NCI-H2227 treated with DMSO at 0.1 percent for 48 hours (cell line): ENCODE measurements at places on chromosomes 2 and 18.
A peak's percentile ranks its signal among the peaks of the same experiment; 100 is the strongest.

DNA sequence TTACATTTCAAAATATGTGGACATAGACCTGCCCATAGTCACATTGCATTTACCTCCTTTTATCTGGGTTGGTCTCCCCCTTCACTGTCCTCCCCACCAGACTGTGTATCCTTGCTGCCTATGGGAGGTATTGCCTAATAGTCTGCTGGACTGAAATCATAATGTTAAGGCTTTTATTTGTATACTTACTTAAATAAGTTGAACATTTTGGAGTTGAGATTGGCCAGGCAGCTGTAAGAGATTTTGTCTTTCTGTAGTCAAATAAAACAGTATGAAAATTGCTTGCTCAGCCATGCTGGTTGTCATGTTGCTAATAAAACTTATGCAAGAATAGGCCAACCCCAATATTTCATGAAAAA, 280.9 kb downstream of the PTPRM start:
- DNase-seq = no peak

GRCh38 chr2:119062179-119062578, 96.4 kb downstream of the C1QL2 start:
- no peak for DNase-seq

- DNase-seq = no peak
Measured at GRCh38 chr2:35220461-35220860, 1135.1 kb upstream of the CRIM1 start.

DNA sequence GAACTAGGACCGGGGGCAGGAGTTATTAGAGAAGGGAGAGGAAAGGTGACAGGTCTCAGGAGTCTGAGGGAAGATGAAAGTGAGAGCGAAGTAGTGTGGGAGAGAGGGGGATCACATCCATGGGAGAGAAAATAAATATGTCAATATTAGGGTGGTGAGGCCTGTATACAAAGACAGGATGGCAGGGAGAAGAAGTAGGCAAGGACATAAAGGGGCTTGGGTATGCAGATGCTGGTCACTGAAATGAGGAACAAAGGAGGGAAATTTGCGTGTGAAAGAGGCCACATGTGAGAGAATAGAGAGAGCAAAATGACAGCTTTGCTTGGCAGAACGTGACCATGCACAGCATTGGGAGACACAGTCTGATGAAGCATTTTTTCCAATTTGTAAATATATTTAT, 13.6 kb downstream of the METAP1D start:
- DNase-seq = no peak

GRCh38 chr2:232872826-232873225, 2.8 kb downstream of the SNORC start:
- no peak for DNase-seq

- no peak for DNase-seq
Measured at GRCh38 chr2:230106771-230107170, 38.0 kb upstream of the SLC16A14 start.

DNA sequence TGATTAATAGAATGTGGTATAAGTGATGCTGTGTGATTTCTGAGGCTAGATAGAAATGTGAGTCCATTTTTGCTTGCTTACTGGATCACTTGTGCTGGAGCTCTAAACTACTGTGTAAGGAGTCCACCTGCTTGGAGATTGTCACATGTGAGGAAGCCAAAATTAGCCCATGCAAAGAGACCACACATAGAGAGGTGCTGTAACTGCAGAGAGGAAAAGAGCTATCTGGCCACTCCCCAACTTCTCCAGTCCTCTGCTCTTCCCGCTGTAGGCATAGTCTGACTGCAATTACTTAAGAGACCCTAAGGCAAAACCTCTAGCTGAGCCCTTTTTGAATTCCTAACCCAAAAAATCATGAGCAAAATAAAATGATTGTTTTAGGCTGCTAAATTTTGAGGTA, 120.6 kb upstream of the FBXO11 start:
- no peak for DNase-seq

- DNase-seq = peak; percentile 48
Measured at GRCh38 chr2:235614900-235615712, 121.3 kb downstream of the AGAP1 start.

DNA sequence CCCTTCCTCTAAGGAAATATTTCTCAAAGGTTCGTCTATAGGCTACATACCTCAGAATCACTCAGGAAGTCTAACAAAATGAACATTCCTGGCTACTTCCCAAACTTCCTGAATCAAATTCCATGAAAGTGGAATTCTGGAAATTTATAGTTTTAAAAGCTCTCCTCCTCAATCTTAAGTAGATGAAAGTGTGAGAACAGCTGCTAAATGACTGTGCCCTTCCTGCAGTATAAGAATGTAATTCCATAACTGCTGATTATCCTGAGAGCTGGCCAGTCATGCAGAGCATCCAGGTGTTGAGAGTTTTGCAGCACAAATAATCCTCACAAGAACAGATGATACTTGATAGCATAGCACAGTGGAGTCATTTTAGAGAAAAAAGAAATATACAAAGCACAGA, 265.0 kb downstream of the KCNJ3 start:
- DNase-seq = peak; percentile 24

DNA sequence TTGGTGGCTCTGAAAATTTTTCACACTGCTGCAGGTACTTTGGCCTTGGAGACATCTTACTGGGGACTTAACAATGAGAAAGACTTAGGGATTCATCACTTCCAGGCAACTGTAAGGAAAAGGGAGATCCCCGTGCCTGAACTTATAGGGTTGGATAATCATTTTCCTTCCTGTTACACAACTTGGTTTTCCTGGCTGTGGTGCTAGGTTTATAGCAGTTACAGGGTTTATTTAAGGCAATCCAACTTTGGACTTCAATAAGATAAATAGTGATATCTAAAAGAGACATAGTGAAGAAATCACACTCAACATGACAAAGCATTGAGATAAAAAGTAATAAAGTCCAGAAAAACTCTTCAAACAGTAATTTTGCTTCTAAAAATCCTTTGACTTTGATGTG, 70.2 kb upstream of the RAPH1 start:
- DNase-seq = no peak
